Activated T-cell treated with anti-CD3 and anti-CD28 coated beads, Interleukin-2, amount 50 U/mL, for 72 hours (primary cell): ENCODE measurements at places on chromosomes 1 and 21. TPM values are rescaled to one million over a fixed set of nuclear protein-coding genes. Genes with fewer than 3 reads are reported as not detected.

DNA sequence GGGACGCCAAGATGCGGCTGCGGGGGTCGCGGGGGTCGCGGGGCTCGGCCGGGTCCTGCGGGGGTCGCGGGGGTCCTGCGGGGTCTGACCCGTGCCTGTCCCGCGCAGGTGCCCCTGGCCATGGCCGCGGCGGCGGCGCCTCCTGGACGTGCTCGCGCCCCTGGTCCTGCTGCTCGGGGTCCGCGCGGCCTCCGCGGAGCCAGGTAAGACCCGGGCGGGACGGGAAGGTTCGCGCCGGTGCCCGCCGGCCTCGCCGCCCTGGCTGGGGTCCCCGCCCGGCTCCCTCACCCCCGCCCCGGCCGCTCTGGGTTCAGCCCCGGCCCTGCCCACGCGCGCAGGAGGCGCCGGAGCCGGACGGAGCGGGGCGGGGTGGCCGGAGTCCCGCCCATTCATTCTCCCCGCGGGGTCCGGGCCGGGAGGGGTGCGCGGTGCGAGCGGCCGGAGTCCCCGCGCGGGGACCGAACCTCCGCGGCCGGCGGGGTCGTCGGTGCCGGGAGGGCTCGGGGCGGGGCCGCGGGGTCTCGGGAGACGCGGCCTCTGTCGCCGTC is 380 bp downstream of the COL18A1 start:
- H3K4me1 ChIP-seq, result peaks cover 15% of the 10 kb centered on the region
- H3K4me3 ChIP-seq, result no peak overlapping the region

SPRR2A gene
- not detected for total RNA-seq

DNA sequence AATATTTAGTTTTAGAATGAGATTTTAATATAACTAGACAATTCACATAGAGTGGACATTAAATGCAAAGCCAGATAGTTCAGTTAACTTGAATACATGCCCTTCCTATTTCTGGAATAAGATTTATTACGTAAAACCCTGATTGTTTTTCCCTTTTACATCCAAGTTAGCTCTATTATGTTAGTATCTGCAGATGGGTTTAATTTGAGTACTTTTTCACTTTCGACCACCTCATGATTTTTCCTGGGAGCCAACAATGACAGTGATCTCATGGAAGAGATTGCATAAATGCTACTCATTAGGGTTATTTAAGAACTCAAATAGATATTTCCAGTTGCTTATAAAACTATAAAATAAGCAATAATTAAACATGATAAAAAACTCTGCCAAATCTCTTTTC is 199.4 kb upstream of the PTGFR start:
- peak overlapping the region; percentile 29 for H3K27ac ChIP-seq
- no peaks in the 10 kb centered on the region for H3K4me1 ChIP-seq
- no peak overlapping the region for H3K4me3 ChIP-seq
- H3K27me3 ChIP-seq, result peaks cover 6% of the 10 kb centered on the region

DNA sequence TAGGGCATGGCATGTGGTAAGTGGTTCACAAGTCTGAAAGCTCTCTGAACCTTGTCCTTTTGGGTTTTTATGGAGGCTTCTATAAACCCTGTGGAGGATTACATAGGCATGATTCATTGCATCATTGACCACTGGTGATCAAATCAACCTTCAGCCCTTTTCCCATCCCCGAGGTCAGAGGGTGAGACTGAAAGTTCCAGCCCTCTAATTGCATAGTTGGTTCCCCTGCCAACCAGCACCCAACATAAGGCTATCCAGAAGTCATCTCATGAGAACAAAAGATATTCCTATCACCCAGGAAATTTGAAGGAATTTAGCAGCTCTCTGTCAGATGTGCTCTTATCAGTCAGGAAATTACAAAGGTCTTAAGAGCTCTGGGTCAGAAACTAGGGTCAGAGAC is 89.5 kb upstream of the ARTN start:
- H3K27ac ChIP-seq, result no peak overlapping the region
- peaks cover 10% of the 10 kb centered on the region for H3K4me1 ChIP-seq
- no peak overlapping the region for H3K4me3 ChIP-seq
- no peaks in the 10 kb centered on the region for H3K27me3 ChIP-seq
- no peak for DNase-seq

DNA sequence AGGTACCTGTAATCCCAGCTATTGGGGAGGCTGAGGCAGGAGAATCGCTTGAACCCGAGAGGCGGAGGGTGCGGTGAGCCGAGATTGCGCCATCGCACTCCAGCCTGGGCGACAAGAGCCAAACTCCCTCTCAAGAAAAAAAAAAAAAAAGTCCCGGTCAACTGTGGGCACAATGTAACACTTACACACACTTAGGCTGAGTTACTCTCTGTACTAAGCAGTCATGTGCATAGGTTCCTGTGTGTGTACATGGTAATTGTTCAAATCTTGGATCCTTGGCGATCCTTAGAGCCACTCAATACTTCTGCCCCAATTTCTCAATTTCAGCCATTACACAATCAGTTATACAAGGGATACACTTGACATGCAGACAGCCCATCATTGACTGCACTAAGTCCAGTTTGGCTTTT is 11.6 kb downstream of the SDCCAG8 start:
- no peak overlapping the region for H3K27ac ChIP-seq
- no peak for DNase-seq
- no peaks in the 10 kb centered on the region for H3K27me3 ChIP-seq
- peaks cover 18% of the 10 kb centered on the region for H3K4me1 ChIP-seq
- no peak overlapping the region for H3K4me3 ChIP-seq
- H3K36me3 ChIP-seq, result peaks cover 9% of the 10 kb centered on the region

DNA sequence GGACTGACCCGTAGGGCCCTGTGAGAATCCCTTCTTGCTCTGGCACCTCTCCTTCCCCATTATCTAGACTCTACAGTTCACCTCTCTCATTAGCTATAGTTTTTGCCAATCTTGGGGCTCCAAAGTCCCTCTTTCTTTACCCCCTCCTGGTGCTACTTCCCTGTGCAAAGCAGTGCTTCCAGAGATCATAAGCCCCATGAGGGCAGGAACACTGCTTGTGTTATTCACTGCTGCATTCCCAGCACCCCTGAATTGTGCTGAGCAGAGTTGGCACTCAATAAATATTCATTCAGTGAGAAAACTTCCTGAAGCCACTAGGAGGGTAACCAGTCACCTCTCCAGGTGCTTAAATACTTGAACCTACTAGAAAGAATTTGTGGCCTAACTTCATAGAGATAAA is 2.1 kb upstream of the H3-3A start:
- H3K4me3 ChIP-seq, result no peak overlapping the region
- no peak overlapping the region for H3K27ac ChIP-seq
- H3K27me3 ChIP-seq, result no peaks in the 10 kb centered on the region
- peaks cover 19% of the 10 kb centered on the region for H3K4me1 ChIP-seq
- no peak for DNase-seq

DNA sequence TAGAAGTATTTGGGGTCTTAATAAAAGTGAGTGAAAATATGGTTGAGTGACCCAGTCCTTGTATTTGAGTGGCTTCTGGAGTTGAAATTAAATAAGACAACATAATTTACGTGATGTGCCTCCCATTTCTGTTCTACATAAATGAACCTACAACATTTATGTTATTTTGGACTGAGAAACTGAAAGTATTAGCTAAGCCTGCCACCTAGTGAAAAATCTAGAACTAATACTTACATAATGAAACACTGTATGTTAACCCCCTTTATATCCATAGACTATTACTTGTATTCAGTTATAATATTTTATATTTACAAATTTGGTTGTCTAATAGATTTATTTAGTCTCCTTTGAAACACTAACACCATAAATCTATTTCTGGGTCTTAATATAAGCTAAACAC is 298.9 kb downstream of the KCNT2 start:
- H3K27ac ChIP-seq, result no peak overlapping the region
- H3K36me3 ChIP-seq, result no peaks in the 10 kb centered on the region

- DNase-seq, result no peak
- H3K36me3 ChIP-seq, result no peaks in the 10 kb centered on the region
- H3K27ac ChIP-seq, result no peak overlapping the region
- H3K27me3 ChIP-seq, result peaks cover 9% of the 10 kb centered on the region
- H3K4me1 ChIP-seq, result no peaks in the 10 kb centered on the region
Measured at GRCh38 chr1:74637296-74637695, 36.3 kb downstream of the ERICH3 start.

VWA5B1 gene
- not detected for total RNA-seq

RAB42 gene
- total RNA-seq, result not detected

DNA sequence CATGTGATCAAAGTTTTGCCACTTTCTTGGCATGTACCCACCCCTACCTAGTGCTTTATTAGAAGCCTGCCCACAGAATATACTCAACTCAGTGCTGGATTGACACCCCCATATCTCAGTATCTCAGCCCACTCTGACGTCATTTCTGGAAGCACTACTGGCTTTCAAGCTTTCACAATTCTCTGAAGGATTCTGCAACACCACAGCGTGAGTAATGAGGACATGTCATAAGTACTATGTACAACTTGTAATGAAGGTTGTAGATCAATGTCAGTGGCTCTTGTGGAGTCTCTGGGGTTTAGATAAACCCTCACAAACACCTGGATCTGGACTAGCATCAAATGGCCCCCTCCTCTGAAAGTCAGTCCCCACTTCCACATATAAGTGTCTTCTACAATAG is 57.2 kb downstream of the TNFSF4 start:
- no peak overlapping the region for H3K27ac ChIP-seq
- peaks cover 20% of the 10 kb centered on the region for H3K36me3 ChIP-seq
- H3K4me1 ChIP-seq, result peaks cover 20% of the 10 kb centered on the region
- peak; percentile 13 for DNase-seq

- no peak overlapping the region for H3K27ac ChIP-seq
- DNase-seq, result no peak
- H3K36me3 ChIP-seq, result no peaks in the 10 kb centered on the region
- no peaks in the 10 kb centered on the region for H3K4me1 ChIP-seq
- H3K4me3 ChIP-seq, result no peak overlapping the region
Measured at GRCh38 chr1:162966613-162967012, 102.5 kb upstream of the RGS4 start.

DNA sequence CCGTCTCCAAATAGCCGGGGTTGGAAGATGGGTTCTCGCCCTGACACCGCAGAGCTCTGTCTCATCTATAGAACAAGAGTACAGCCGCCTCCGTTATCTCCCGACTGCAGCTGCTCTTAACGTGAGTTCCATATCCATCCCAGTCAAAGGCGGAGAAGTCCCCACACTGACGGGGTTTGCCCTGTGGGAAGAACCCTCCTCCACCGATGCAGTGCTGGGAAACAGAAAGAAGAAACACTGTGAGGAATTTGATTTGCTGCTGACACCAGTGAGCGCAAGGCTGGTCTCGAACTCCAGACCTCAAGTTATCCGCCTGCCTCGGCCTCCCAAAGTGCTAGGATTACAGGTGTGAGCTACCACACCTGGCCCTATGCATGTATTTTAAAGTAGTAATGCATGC is 9.5 kb downstream of the ITLN2 start:
- no peak for DNase-seq
- H3K27ac ChIP-seq, result no peak overlapping the region
- no peaks in the 10 kb centered on the region for H3K36me3 ChIP-seq

ARHGEF16 gene
- total RNA-seq, result not detected

C1orf185 gene
- total RNA-seq, result not detected

- no peak overlapping the region for H3K27ac ChIP-seq
- DNase-seq, result no peak
- peaks cover 5% of the 10 kb centered on the region for H3K27me3 ChIP-seq
- H3K36me3 ChIP-seq, result no peaks in the 10 kb centered on the region
- peaks cover 4% of the 10 kb centered on the region for H3K4me1 ChIP-seq
- H3K4me3 ChIP-seq, result no peak overlapping the region
Measured at GRCh38 chr1:84352298-84353106, 45.8 kb upstream of the DNASE2B start.

GRCh38 chr1:201535046-201535918 is 3.6 kb upstream of the NAV1 start:
- H3K36me3 ChIP-seq, result no peaks in the 10 kb centered on the region
- no peak overlapping the region for H3K27ac ChIP-seq
- DNase-seq, result no peak
- H3K27me3 ChIP-seq, result peaks cover 32% of the 10 kb centered on the region

DNA sequence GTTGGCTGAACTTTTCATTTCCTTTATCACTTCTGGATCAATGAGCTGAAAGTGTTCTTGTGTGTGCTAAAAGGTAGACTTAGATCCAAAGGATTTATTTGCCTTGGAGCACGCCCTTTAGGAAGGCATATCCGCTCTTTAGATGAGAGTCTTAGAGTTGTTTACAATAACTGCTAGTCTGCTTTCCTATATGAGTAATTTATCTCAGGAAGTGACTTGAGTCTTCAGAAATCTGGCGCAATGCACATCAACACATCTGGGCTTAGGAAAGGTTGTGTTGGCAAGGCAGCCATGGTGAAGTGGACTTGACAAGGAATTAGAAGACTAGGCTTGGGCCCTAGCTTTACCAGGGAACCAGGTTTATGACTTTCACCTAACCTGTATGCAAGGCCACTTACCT is 204.1 kb upstream of the PTGFR start:
- no peaks in the 10 kb centered on the region for H3K4me1 ChIP-seq
- DNase-seq, result no peak
- no peak overlapping the region for H3K27ac ChIP-seq
- H3K27me3 ChIP-seq, result peaks cover 6% of the 10 kb centered on the region
- no peaks in the 10 kb centered on the region for H3K36me3 ChIP-seq

SYT6 gene
- total RNA-seq, result not detected

SPRR5 gene
- total RNA-seq, result not detected

DNA sequence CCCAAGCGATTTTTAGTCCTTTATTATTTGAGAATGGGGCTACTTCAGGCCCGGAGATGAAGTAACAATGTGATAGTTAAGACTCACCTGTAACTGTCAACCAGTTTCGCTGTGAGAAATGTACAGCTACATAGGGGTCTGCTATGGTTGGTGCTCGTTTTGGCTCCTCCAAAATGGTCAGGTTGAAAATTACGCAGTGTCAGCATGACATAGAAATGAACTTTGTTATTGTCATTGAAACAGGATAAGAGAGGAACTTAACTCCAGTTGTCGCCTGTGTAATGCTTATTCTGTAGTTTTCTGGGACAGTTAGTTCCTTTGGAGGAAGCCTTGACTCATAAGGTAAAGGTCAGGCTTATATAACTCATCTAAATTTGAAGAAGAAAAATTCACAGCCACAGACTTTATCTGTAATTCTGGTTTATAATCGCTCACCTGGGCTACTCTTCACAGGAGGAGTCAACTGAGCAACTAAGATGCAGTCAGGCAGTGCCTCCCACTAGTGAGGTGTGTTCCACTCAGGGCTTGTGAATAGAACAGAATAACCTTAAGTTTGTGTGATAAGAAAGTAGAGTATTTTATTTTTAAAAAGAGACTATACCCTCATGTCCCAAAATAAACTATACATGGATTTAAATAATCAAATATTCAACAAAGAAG is 130.9 kb downstream of the CD247 start:
- DNase-seq, result no peak
- H3K4me3 ChIP-seq, result no peak overlapping the region
- no peak overlapping the region for H3K27ac ChIP-seq
- H3K36me3 ChIP-seq, result peaks cover 14% of the 10 kb centered on the region
- H3K4me1 ChIP-seq, result no peaks in the 10 kb centered on the region
- H3K27me3 ChIP-seq, result no peaks in the 10 kb centered on the region

DNA sequence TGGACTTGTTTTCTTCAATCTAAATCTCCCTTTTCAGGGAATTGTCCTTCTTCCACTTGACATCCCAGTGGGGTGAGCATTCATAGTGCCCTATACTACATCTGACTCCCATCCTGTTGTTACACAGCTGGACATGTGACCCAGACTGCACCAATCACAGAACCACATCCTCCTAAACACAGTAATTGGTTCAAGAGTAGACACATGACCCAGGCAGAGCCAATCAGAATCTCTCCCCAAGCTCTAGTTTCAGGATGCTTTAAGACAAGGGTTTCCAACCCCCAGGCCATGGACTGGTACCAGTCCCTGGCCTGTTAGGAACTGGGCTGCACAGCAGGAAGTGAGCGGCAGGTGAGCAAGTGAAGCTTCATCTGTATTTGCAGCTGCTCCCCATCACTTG is 5.6 kb upstream of the DDOST start:
- no peak overlapping the region for H3K4me3 ChIP-seq
- no peaks in the 10 kb centered on the region for H3K27me3 ChIP-seq
- no peak for DNase-seq
- no peaks in the 10 kb centered on the region for H3K36me3 ChIP-seq
- peaks cover 15% of the 10 kb centered on the region for H3K4me1 ChIP-seq
